Anterior cingulate cortex (tissue), 58 donors: ENCODE measurements at places on chromosomes 11 and 22.

DNA sequence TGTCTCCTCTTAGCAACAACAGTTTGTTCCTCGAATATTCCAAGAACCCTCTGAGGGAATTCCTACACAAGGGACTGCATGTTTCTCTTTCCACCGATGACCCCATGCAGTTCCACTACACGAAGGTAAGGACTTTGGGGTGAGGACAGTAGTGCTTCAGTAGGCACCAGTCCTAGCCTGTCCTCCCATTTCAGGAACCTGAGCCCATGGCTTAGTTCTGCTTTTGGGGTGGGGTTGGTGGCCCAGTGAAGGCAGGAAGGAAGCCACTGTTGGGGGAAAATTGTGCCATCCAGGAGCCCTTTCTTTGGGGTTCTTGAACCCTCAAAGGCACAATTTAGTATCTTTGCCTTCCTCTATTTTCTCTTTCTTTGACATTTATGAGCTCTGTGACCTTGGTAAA, 38.2 kb downstream of the RNF141 start:
- no peak for DNase-seq

DNA sequence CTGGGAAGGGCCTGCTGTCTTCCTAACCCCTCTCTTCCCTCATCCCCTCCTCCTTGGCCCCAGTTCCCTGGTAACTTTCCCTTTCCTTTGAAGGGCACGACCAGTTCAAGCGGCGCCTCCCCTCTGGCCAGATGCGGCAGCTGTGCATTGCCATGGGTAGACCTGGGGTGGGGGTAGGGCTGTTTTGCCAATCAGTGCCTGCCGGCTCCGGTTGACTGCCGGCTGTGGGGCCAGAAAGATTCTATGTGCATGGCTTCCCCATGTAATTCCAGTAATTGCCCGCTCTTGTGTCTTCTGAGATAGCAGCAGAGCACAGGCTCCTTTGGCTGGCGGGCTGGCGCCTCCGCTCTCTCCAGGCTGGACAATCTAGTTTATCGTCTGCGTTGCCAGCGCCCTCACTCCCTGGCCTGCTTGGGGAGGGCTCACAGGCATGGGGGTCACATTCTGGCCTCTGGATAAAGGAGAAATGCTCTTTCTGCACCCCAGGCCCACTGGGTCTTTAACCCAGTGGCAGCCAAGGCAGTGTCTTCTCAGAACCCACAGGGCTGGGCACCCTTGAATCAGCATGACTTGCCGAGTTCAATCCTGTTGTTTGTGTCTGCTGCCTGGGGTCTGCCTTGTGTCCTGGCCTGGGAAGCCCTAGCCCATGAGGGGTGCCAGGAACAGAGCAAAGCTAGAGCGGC, 9.4 kb downstream of the SIDT2 start:
- no peak for DNase-seq

- no peak for DNase-seq
Observed at GRCh38 chr11:130516554-130517505, 68.4 kb downstream of the ADAMTS15 start.

DNA sequence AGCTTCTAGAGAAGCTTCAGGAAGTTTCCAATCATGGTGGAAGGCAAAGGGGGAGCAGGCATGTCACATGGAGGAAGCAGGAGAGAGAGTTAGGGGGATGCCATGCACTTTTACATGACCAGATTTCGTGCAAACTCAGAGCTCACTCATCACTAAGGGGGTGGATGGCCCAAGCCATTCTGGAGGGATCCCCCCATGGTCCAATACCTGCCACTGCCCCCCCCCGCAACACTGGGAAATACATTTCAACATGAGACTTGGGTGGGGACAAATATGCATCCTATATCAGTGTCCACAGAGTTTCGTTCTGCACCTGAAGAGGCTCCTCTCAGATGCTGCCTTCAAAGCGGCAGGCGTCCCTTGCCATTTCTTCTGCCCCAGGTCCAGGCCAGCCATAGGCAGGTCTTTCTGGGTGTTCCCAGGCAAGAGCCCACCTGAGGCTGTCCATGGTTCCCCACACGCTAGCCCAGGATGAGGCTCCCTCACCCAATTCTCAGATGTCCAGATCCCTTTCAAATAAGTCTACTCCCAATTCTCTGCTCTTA, 1344.3 kb downstream of the TBC1D22A start:
- no peak for DNase-seq

- DNase-seq, result no peak
Observed at GRCh38 chr11:97548280-97548679, 1158.5 kb downstream of the JRKL start.

- DNase-seq, result no peak
Observed at GRCh38 chr11:19432370-19433061, 191.8 kb upstream of the E2F8 start.

- no peak for DNase-seq
Observed at GRCh38 chr11:18310800-18311340, 11.1 kb downstream of the HPS5 start.

GRCh38 chr11:10488121-10488933, 33.3 kb downstream of the AMPD3 start:
- no peak for DNase-seq

DNA sequence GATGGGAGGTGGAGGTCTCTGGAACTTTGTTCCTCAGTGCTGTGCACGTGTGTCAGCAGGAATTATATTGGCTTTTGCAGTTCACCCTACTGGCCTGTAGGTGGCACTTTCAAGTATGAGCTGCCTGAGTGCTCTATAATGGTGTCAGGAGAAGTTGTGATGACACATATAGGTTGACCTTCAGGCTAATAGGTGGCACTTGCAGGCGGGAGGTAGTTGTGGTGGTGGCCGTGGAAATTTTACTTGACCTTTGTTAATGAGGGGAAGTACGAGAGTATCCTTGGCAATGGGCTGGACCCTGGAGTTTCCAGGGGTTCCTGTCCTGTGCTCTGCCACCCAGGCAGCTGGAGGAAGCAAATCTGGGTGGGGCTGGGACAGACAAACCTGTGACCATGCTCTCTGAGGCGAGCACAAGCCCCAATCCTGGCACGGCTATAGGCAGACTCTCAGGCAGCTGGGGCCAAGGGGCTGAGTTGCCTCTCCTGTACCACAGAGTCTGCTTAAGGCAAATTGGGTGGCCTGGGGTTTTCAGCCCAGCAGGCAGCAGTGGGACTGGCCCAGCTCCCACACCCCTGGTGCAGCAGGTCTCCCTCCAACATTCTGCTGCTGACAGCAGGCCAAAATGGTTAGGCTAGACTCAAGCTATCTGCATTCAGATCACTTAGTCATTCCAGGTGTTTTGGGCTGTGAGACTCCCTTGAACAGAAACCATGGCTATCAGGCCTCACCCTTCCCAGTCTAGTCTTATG, 147.5 kb upstream of the CTSC start:
- no peak for DNase-seq

DNA sequence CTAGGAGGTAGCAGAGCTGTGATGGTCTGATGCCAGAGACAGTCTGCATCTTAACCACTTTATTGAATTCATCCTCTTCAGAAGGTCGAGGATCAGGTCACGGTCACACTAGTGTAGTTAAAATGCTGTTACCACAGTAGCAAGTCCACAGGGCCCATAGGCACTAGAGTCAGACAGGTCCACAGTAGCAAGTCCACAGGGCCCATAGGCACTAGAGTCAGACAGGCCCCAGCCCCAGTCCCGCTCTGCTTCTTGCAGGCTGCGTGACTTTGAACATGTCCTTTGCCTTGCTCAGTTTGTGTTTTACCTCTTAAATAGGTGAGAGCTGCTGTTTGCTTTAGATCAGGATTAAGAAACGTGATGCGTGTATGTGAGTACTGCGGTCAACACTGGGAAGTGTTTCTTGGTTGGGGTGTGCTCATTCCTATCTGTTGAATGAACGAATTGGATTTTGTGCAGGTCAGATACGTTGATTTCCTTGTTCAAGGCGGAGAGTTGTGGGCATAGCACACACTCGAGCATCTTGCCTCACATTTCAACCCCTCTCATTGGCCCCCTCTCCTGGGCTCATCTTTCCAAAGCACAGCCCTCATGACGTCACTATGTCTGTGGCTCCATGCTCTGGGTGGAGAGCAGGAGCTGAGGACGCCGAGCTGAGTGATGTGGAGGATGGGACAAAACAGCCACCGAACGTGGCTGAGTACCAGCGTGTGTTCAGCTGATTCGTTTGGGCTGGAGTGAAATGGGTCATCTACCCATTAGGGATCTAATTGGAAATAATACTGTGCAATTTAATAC, 191.7 kb downstream of the TBC1D22A start:
- no peak for DNase-seq

- DNase-seq, result no peak
Observed at GRCh38 chr11:11502263-11502861, 119.4 kb downstream of the GALNT18 start.

GRCh38 chr11:64794526-64794925, 8.5 kb downstream of the MAP4K2 start:
- DNase-seq, result no peak

GRCh38 chr11:128828350-128828749, 38.7 kb downstream of the KCNJ1 start:
- no peak for DNase-seq

DNA sequence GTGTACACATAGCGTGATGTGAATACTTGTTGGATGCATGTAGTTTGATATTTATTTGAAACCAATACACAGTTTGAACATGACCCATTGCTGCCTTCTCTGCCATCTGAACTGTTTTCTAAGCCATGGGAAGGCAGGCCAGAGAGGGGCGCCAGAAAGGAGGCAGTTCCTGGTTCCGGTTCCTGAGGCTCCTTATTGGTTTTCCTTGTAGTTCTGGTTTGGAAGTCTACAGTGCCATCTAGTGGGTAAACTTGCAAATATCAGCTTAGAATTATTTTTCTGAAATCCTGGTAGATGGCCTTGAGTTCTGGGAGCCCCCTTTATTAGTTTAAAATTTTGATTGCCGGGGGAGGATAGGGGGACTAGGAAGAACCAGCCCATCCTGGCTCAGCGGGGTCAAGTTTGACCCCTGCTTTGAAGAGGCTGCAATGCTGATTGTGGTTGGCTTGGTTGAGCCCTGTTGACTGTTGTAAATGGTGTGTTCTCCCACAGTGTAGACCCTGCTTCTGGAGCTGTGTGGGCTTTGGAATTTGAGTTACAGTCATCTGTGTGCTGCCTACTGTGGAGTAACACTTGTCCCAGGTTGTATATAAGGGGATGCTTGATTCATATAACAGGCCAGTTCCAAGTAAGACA, 48.4 kb downstream of the GRAMD1B start:
- no peak for DNase-seq

DNA sequence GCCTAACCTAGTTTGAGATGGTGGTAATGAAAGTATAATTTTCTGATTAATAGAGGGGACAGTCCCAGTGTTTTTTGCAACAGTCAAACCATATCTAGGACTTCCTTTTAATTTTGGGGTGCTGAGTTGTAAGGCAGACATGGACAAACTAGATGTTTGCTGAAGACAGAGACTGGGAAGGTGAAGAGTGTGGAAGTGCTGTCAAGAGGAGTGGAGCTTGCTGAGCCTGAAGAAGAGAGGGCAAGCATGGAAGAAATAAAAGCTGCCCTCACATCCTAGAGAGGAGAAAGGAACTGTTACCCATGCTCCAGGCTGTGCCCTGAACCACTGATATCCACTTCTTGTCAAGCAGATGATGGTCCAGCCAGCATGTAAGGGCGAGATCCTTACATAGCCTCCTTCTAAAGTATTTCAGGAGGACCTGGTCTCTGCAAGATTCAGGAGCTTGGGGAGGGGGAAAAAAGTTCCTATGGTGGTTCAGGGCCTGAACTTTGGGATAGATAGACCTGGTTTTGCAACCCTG, 51.4 kb downstream of the PRR5L start:
- DNase-seq, result no peak

DNA sequence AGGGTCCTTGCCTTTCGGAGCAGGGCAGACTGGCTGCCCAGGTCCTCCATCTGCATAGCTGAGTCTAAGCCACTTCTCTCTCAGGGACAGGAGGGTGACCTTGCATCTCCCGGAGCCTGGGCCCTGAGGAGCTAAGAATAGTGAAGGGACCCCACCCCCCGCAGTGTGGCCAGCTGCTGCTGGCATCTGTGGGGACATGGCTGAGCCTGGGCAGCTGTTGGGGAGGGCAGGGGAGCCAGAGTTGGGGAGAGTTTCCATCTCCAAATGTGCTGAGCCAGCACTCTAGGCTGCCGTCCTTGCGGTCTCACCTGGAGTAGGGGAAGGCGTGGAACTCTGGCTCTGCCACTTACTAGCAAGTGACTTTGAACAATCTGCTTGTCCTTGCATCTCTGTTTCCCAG, 34.8 kb upstream of the SHISAL1 start:
- no peak for DNase-seq

DNA sequence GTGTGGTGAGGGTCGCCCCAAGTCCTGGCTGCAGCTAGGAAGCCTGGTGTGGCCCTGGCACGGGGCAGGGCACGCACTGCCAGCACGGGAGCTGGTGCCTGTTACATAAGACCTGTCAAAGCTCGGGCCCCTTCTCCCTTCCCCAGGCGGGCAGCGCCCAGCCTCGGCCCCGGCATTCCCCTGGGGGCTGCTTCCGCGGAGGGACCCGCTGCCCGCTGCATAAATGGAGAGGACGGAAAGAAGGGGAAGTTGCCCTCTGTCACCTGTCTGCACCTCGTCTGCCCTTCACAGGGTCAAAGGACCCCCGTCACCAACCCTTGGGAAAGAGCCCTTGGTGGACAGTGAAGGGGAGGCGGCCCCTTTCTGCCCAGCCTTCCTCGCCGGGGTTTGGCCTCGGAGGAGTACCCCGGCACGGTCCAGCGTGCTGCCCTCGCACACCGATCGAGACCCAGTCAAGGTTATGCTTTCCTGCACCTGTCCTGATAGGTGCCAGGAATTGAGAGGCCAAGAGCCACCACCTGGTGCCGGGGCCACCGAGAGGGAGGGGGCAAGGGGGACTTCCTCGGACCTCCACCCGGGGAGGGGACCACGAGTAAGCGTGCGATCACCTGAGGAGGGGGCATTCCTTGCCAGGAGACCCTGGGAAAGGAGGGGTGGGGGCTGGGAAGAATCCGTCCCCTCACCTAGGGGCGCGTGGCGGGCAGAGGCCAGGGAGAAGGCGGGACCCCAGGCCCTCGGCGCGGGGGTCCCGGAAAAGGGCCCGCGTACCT, 16.8 kb upstream of the MFRP start:
- DNase-seq, result no peak

DNA sequence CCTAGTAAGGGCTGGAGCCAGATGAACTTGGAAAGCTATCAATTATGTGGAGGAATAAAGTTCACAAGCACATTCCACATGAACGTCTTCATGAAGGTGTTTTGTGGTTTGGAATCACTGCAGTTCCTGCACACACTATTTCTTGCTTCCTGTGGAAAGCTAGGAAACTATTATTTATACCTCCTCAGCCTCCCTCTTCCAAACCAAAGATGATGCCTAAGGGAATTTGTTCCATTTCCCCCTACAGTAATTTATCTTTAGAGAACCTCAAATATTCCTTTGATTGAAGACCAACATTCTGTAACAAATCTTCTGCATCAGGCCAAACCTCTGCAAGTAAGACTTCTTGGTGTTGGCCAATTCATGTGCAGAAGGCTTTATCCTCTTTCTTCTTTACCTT, 115.8 kb upstream of the ARHGAP20 start:
- DNase-seq, result no peak

GRCh38 chr11:20459865-20460264, 72.3 kb downstream of the PRMT3 start:
- DNase-seq, result no peak
